ENCODE measurements at places on chromosomes 4 and X.

DNA sequence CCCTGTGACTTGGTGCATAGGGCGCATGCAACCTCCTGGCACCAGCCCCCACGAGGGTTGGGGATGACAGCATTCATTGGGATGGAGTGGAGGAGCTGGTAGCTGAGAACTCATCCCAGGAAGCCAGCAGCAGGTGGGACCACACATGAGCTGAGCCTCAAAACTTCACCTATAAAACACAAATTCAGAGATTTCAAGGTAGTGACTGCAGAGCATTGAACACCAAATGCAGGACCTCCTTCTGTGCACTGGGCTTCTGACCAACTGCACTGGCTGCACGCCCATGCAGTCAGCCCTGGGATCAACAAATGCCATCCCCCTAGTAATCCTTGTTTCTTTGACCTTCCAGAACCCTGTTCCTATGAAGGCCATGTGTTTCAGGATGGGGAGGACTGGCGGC lies 197.8 kb downstream of the FRAS1 start:
- no peaks in the 10 kb centered on the region for H3K4me1 ChIP-seq
- DNase-seq = no peak
- H3K4me3 ChIP-seq = no peak overlapping the region

DNA sequence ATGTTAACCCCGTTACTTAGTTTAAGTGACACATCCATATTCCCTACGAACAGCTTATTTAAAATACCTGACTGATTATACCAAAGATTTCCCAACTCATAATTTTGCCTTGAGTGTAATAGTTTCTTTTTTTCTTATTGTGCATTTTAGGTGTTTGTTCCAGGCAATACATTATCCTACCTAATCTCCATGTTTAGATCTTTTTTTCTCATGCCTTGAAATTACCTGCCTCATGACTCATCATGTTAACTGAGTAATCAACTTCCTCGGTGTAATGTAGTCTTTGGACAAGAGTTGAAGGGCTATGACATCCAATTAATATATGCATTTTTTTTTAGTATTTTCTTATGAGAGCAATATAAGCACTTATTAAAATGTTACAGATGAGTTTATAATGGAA lies 228.7 kb upstream of the ANKRD50 start:
- H3K4me3 ChIP-seq = no peak overlapping the region
- no peaks in the 10 kb centered on the region for H3K4me1 ChIP-seq
- H3K27ac ChIP-seq = no peak overlapping the region
- H3K36me3 ChIP-seq = no peaks in the 10 kb centered on the region

- H3K27ac ChIP-seq = no peak overlapping the region
- no peak overlapping the region for H3K4me3 ChIP-seq
- no peaks in the 10 kb centered on the region for H3K4me1 ChIP-seq
- peaks cover 61% of the 10 kb centered on the region for H3K27me3 ChIP-seq
Observed at GRCh38 chr4:150061086-150061776, 17.0 kb upstream of the DCLK2 start.

DNA sequence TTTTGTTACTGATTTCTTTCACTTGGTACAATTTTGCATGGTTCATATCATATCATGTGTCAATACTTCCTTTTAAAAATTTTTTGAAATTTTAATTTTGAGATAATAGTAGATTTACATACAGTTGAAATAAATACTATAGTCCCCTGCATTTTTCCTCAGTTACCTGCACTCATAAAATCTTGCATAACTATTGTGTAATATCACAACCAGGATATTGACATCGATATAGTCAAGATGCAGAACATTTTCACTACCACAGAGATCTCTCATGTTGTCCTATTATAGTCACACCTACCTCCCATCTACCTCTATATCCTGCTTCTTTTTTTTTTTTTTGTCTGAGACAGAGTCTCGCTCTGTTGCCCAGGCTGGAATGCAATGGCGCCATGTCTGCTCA lies 36.7 kb upstream of the MSN start:
- no peaks in the 10 kb centered on the region for H3K36me3 ChIP-seq
- H3K27me3 ChIP-seq = no peaks in the 10 kb centered on the region
- no peak overlapping the region for H3K27ac ChIP-seq
- no peak for DNase-seq
- no peaks in the 10 kb centered on the region for H3K4me1 ChIP-seq

- H3K4me3 ChIP-seq = no peak overlapping the region
- DNase-seq = no peak
- H3K27me3 ChIP-seq = no peaks in the 10 kb centered on the region
- H3K27ac ChIP-seq = no peak overlapping the region
Observed at GRCh38 chrX:118550792-118551191, 55.2 kb downstream of the DOCK11 start.

DNA sequence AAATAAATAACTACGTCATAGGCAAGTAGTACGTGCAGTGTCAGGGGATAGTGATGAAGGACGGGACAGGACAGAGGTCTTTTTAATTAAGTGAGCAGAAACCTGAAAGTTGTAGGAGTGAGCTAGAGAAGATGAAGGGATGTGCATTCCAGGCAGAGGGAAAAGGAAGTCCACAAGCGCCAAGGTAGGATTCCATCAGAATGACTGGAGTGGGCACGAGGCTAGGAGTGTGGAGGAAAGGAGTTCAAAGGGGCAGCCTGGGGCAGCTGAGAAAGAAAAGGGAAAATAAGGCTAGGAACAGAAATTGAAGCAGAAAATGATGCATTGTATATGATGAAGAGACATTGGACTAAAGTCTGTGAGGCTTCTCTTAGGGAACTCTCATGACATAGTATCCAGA lies 192.2 kb upstream of the TLL1 start:
- no peaks in the 10 kb centered on the region for H3K36me3 ChIP-seq
- H3K4me1 ChIP-seq = no peaks in the 10 kb centered on the region
- no peak overlapping the region for H3K4me3 ChIP-seq
- DNase-seq = no peak

GRCh38 chrX:35166023-35166422 lies 223.4 kb downstream of the FAM47B start:
- no peak overlapping the region for H3K4me3 ChIP-seq
- H3K27me3 ChIP-seq = no peaks in the 10 kb centered on the region
- no peak for DNase-seq
- no peaks in the 10 kb centered on the region for H3K4me1 ChIP-seq
- peaks cover 1% of the 10 kb centered on the region for H3K36me3 ChIP-seq

GRCh38 chrX:41335198-41335957 lies 1.4 kb downstream of the DDX3X start:
- H3K4me3 ChIP-seq = peak overlapping the region; percentile 98
- peaks cover 77% of the 10 kb centered on the region for H3K36me3 ChIP-seq
- H3K27me3 ChIP-seq = no peaks in the 10 kb centered on the region
- no peak for DNase-seq

DNA sequence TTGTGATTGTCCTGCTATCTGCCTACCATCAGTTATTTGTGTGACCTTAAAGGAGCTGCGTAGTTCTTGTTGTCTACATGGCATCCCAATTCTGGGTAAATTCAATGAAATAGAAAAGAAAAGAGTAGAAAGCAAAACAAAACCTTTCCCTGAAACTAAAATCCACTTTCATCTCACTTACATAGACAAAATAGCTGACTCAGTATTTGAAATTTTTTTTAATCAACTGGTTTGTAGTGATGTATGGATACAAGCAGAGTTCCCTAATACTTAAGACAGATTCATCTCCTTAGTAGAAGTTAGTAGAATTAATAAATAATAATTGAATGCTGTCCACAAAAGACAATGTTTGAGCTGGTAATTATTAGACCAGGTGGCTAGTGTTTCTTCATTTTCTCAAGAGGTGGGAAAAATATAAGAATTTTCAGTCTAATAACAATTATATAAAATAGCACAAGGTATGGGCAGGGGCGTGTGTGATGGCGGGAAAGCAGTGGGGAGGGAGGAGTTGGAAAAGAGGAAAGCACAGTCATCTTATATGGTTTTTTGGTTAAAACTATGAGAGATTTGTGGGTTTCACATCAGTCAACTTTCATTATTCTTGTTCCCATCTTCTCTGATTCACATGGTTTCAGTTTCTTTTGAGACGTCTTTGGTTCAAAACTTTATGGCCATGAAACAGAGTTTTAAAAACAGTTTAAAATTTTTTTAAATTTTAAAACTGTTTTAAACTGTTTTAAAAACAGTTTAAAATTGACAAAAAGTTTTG lies 275.2 kb downstream of the SPRY1 start:
- no peaks in the 10 kb centered on the region for H3K36me3 ChIP-seq
- H3K27ac ChIP-seq = no peak overlapping the region
- H3K27me3 ChIP-seq = no peaks in the 10 kb centered on the region
- no peaks in the 10 kb centered on the region for H3K4me1 ChIP-seq
- H3K4me3 ChIP-seq = no peak overlapping the region
- DNase-seq = no peak

DNA sequence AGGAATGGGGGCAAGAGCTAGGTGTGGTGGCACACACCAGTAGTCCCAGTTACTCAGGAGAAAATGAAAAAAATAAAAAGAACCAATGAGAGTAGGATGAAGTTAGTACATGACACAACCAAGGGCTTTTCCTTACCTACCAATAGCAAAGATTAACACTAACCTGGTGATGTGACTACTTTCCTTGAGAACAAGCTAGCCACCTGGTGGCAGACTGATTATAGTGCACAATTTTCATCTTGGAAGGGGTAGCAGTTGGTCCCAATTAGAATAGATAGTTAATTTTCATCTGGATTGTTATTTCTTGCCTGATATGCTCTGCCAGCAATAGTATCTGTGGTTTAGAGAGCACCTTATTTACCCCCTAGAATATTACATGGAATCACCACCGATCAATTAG lies 1216.8 kb upstream of the PABPC4L start:
- H3K36me3 ChIP-seq = no peaks in the 10 kb centered on the region
- DNase-seq = no peak
- no peaks in the 10 kb centered on the region for H3K27me3 ChIP-seq
- H3K27ac ChIP-seq = no peak overlapping the region
- no peak overlapping the region for H3K4me3 ChIP-seq
- no peaks in the 10 kb centered on the region for H3K4me1 ChIP-seq

- no peak overlapping the region for H3K4me3 ChIP-seq
- H3K4me1 ChIP-seq = no peaks in the 10 kb centered on the region
- H3K36me3 ChIP-seq = no peaks in the 10 kb centered on the region
- no peaks in the 10 kb centered on the region for H3K27me3 ChIP-seq
Observed at GRCh38 chrX:139680356-139680755, 27.6 kb downstream of the MCF2 start.

GRCh38 chrX:133609166-133609565 lies 193.9 kb upstream of the GPC4 start:
- H3K27me3 ChIP-seq = no peaks in the 10 kb centered on the region
- H3K4me3 ChIP-seq = no peak overlapping the region
- H3K4me1 ChIP-seq = no peaks in the 10 kb centered on the region
- H3K27ac ChIP-seq = no peak overlapping the region

DNA sequence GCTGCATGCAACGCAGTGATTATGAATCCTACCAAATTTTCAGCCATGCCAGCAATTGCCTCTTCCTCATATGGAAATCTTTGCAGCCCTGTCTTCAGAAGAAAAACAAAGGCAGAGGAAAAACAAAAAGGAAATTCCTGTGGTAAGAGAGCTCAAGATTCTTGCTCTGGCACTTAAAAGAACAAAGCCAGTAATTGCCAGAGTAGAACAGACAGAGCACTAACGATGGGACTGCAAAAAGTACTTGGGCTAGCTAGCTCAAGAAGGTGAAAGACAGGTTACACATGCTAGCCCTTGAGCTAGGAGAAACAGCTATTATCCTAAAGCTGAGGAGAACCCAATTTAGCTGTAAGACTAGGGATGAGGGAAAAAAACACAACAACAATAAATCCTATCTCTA lies 582.3 kb downstream of the KCNIP4 start:
- no peaks in the 10 kb centered on the region for H3K27me3 ChIP-seq
- H3K27ac ChIP-seq = no peak overlapping the region
- H3K36me3 ChIP-seq = peaks cover 2% of the 10 kb centered on the region
- DNase-seq = no peak

DNA sequence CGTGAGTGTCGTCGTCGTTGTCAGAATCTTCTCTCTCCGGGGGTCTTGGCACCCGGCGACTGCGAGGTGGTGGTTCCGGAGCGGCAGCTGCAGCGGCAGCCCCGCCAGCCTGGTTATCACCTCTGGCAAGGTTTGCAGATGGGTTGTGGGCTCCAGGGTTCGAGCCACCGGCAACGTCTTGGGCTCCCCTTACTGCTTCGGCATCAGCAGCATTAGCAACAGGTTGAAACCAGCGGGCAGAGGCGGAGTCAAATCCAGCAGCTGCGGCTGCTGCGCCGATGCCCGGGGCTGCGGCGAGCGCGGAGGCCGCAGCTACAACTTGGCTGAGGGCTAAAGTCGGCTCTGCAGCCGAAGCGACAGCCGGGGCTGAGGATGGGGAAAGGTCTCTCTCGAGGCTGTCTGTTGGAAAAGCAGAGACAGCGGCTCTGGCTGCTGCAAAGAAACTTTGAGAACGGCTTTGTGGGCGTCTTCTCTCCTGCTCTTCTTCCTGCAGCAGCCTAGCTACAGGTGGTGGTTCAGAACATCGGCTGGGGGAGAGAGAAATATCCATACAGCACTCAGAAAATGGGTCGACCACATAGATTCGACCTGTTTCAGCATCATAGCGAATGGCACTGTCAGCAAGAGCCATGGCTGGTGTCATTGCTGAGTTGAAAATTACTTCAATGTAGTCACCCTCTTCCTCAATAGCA lies 3.6 kb downstream of the IRS4 start:
- no peaks in the 10 kb centered on the region for H3K36me3 ChIP-seq
- H3K27ac ChIP-seq = no peak overlapping the region
- no peaks in the 10 kb centered on the region for H3K4me1 ChIP-seq
- no peak for DNase-seq

DNA sequence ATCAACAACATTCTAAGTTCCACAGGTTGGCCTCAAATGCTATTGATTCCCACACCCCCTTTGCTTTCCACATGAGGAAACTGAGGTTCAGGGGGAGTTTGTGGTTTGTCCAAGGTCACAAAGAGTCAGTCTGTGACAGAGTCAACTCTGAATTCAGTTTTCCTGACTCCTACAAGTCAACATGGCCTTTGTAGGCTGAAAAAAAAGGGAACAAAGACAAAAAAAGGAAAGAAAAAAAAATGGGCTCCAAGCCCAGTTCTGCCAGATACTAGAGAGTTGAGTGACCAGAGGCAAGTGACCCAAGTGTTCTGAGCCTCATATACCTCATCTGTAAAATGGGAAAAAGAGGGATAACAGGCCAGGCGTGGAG lies 16.5 kb upstream of the PIM2 start:
- H3K4me3 ChIP-seq = no peak overlapping the region
- no peaks in the 10 kb centered on the region for H3K27me3 ChIP-seq
- DNase-seq = no peak
- peak overlapping the region; percentile 46 for H3K27ac ChIP-seq
- H3K36me3 ChIP-seq = peaks cover 38% of the 10 kb centered on the region

- no peak overlapping the region for H3K4me3 ChIP-seq
- no peak for DNase-seq
- H3K27me3 ChIP-seq = peaks cover 27% of the 10 kb centered on the region
- H3K36me3 ChIP-seq = peaks cover 2% of the 10 kb centered on the region
Observed at GRCh38 chrX:108442901-108443464, 3.3 kb downstream of the COL4A5 start.

- no peaks in the 10 kb centered on the region for H3K27me3 ChIP-seq
- H3K4me1 ChIP-seq = peaks cover 7% of the 10 kb centered on the region
- H3K4me3 ChIP-seq = no peak overlapping the region
- no peak for DNase-seq
- H3K27ac ChIP-seq = no peak overlapping the region
- H3K36me3 ChIP-seq = no peaks in the 10 kb centered on the region
Observed at GRCh38 chr4:56416349-56416748, 19.1 kb downstream of the PPAT start.
